ENCODE measurements at places on chromosomes 7 and 10. TPM values are rescaled to one million over a fixed set of nuclear protein-coding genes. Genes with fewer than 3 reads are reported as not detected.

MACC1 gene
- total RNA-seq: not detected

HABP2 gene
- total RNA-seq: not detected

STEAP4 gene
- 0.48 TPM for total RNA-seq

SPAG6 gene
- 0.62 TPM for total RNA-seq

ZNF488 gene
- 1.7 TPM for total RNA-seq

XRCC2 gene
- total RNA-seq: 21.8 TPM

All from activated T-helper 2 cell treated with anti-CD3 and anti-CD28 coated beads, Interferon-gamma antibody, Interleukin-2, Interleukin-4, amounts not matched to agents 10 μg/mL and 5 μg/mL and 100 μg/mL, durations not matched to agents 14 hours and 24 hours and 36 hours (primary cell).